ENCODE measurements at places on chromosomes 6 and 20. TPM values are rescaled to one million over a fixed set of nuclear protein-coding genes. Genes with fewer than 3 reads are reported as not detected.

COL11A2 gene
- 39.0 TPM for total RNA-seq

GJA10 gene
- 2.5 TPM for total RNA-seq

TRIM40 gene
- total RNA-seq, result not detected

TXLNB gene
- total RNA-seq, result 13.7 TPM

TGM2 gene
- 151 TPM for total RNA-seq

FAM83C gene
- total RNA-seq, result 0.16 TPM

KCNK16 gene
- not detected for total RNA-seq

PNPLA1 gene
- total RNA-seq, result 0.16 TPM

DNAH8 gene
- total RNA-seq, result 0.27 TPM

UST gene
- total RNA-seq, result 17.5 TPM

CLDN20 gene
- total RNA-seq, result not detected

ADGRF4 gene
- 0.33 TPM for total RNA-seq

MRAP2 gene
- total RNA-seq, result 5.9 TPM

COL19A1 gene
- total RNA-seq, result 2.3 TPM

REPS1 gene
- total RNA-seq, result 77.6 TPM

SPATA25 gene
- 7.6 TPM for total RNA-seq

LCA5 gene
- 34.3 TPM for total RNA-seq

HLA-DRB5 gene
- total RNA-seq, result not detected

VGLL2 gene
- total RNA-seq, result 2.8 TPM

RNF182 gene
- 18.4 TPM for total RNA-seq

MUC21 gene
- 0.11 TPM for total RNA-seq

DEFB129 gene
- total RNA-seq, result not detected

SAMD5 gene
- 23.1 TPM for total RNA-seq

RAET1L gene
- total RNA-seq, result not detected

PSORS1C1 gene
- total RNA-seq, result 0.22 TPM

OR12D3 gene
- total RNA-seq, result not detected

C6orf118 gene
- total RNA-seq, result 1.5 TPM
